ENCODE measurements at places on chromosomes 13 and 19.

DNA sequence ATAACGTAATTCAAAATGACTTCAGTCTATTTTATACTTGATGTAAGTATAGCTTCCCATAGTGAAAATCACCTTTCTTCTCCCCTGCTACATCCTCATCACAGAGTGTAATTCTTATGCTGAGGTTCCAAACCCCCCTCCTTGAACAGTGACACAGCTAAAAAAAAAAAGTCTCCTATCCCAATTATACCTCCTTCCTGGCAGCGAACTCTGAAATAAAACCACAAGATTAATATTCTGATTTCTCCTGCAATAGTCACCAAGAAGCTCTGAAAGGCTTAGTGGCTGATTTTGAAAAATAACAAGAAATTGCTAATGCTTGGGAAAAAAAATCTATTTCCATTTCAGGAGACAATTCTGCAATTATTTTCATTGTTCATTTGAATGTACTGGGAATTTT lies 36.3 kb downstream of the EFNB2 start:
- DNase-seq = no peak

DNA sequence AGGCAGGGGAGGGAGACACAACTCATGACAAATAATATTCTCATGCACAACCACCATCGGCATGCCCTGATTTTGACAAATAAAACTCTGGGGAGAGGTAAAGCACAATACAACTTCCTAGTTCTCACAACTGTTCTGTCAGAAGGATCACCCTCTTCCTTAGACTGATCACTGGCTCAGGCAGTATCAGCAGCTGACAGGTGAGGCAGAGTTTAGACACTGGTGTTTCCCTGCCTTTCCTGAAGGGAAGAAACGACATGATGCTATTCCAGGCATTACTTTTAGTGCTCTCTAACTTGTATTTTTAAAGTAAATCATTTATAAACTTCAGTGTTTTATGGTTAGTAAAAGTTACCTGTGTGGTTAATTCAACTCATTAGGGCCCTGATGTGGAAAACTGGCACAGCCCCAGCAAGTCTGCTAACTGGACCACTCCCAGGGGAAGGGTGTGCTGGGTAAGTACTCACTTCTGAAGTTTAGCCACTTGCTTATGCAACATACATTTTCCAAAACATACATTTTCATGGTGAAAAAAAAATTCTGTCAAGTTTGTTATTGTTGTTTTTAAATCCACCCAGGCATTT lies 82.8 kb downstream of the CRYL1 start:
- no peak for DNase-seq

DNA sequence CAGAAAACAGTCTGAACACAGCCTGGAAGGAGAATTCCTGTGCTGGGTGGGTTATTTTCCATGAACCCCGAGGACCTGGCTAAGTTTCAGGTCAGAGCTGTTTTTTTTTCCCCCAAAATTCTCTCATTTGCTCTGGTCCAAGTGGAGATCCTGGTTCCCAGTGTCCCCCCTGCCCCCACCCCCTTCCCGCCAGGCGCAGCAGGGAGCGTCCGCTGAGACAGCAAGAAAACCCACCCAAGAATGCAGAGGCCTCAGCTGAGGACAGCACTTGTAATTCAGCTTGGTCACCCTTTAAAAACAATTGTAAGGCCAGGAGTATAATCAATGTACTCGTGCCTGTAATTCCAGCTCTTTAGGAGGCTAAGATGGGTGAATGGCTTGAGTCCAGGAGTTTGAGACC lies 11.4 kb upstream of the TSPAN16 start:
- no peak for DNase-seq

GRCh38 chr13:77779552-77780272 lies 82.2 kb downstream of the SLAIN1 start:
- no peak for DNase-seq

- DNase-seq = no peak
Observed at GRCh38 chr13:77810430-77810829, 108.2 kb downstream of the EDNRB start.

GRCh38 chr13:51308781-51309180 lies 30.7 kb upstream of the SERPINE3 start:
- no peak for DNase-seq

- DNase-seq = no peak
Observed at GRCh38 chr13:94318418-94318817, 161.1 kb downstream of the DCT start.

DNA sequence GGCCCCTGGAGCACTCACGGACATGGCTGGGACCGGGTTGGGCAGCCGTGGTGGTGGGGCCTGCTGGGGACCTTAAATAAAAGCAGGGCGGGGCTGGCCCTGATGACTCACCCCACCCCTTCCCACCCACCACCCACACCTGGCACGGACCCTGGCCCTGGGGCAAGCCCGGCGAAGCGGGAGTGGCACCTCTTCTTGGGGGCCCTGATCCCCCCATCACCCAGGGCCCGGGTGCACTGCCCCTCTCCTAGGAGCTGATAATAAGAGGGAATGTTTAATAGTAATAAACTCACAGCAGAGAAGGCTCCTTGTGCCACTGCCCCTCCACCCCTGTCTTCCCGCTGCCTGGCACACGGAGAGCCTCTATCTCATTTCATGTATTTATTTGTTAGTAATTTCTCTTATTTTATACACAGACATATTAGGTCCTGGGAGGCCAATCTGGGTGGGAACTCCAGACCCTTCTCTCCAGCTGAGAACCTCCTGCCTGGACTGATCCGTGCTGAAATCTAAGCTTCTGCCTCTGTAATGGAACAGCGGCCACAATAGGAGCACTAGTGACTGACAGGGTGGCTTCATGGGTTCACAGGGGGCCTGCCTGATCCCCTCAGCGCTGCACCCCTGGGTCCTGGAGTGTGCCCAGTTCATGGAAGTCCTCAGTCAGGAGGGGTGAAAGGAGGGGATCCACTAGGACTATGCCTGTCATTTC lies at the start of gene LGALS7:
Gene LGALS7 (minus strand): TSS at position 49 of the 709 bp plus-strand sequence. CDS start 25 bp downstream, at position 24.
- no peak for DNase-seq

- DNase-seq = no peak
Observed at GRCh38 chr19:35396240-35396885, 25.5 kb downstream of the GPR42 start.

GRCh38 chr13:71320452-71320851 lies 546.6 kb downstream of the DACH1 start:
- no peak for DNase-seq

DNA sequence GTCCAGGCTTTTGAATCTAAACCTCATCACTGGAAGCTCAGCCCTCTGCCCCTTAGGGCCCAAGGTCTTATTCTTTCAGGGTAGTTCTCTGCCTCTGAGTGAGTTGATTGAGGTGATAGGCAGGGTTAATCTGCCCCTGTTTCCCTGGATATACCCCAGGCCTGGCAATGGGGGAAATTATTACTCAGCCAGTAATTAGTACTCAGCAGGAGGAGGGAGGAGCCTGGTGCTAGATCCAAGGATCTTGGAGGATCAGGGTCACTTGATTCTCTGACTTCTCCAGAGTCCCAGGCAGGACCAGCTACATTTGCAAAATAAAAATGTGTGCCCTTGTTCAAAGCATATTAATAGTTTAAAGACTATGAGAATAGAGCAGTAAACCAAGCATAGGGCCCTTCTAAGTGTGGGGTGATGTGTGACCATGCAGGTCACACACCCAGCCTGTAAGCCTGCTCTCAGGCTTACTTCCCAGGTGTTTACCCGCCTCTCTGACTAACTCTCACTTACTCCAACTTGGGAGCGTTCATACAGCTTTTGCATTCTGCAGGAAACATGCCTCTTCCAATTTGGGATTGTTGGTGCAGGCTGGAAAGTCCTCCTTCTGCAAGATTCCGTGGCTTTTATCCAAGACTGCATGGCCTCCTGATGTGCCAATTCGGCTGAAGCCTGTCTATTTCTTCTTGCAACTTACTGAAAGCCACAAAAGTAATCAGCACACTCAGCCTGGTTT lies 7.9 kb upstream of the STK24 start:
- no peak for DNase-seq

DNA sequence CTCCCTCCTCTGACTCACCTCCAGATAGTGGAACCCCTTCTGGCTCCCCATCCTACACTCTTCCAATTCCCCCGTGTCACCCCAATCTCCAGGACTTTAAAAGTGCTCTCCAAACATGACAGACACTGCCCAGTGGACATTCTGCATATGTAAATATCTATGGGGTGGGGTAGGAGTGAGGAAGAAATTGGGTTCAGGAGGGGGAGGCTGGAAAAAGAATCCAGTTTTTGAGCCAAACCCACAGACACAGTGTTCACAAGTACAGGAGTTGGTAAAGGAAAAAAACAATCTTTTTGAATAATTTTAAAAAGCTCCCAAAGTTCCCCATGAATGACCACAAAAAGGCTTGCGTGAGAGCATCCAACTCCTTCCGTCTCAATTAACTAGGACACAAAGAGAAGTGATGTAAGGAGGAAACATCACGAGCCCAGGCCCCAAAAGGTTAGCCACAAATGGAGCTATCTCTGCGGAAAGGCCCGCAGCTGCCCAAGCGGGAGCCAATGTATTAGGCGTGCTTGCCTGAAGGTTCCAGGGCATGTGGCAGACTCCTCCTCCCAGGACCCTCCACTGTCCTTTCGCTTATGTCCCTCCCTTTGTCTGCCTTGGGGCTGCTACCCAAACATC lies 18.0 kb downstream of the ZC3H4 start:
- DNase-seq = peak; percentile 29

GRCh38 chr19:46728693-46729339 lies 11.9 kb upstream of the PRKD2 start:
- DNase-seq = peak; percentile 83

DNA sequence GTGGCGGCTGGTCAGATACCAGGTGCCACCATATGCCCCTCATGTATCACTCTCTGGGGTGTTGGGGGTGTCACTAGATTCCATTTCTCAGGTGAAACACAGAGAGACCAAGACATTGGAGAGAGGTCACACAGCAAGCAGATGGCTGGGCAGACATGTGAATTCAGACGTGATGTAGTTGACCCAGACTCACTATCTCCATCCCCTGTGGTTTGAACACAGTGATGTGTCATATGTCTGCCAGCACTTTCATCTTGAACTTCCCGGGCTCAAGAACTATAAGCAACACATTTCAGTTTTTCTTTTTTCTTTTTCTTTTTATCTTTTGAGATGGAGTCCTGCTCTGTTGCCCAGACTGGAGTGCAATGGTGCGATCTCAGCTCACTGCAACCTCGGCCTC lies 16.1 kb upstream of the UPF1 start:
- DNase-seq = no peak

GRCh38 chr13:83546476-83546875 lies 335.8 kb downstream of the SLITRK1 start:
- no peak for DNase-seq

DNA sequence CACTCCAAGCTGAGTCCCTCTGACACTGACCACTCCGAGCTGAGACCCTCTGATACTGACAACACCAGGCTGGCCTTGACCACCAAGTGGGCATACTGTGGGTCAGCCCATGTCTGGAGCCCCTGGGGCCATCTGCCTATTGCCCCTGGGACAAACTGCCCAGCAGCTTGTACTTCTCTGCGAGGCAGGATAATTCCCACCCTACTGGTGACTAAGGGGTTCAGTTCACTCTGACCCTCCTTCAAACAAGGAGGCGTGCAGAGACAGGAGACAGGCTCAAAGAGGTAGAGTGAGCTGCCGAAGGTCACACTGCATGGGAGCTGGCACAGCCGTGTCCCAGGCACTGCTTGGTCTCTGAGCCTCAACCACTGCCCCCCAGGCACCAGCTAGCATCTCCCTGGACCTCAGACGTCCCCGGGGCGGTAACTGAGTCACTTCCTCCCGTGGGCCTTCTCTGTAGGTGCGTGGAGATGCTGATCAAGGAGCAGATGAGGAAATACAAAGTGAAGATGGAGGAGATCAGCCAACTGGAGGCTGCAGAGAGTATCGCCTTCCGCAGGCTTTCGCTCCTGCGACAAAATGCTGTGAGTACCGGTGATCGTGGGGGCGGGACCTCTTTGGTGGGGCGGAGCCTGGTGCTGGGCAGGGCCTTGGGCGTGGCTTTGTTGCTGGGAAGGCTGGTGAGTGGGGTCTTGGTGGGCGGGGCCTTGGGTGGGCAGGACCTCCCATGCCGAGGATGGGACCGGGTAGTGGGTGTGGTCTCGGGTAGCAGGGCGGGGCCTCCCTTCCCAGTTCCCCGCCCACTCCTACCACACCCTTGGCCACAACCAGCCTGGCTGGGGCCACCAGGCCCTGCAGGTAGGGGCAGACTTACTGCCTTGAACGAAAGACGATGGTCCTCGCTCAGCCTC lies 5.8 kb upstream of the USE1 start:
- DNase-seq = peak; percentile 81

GRCh38 chr19:4414800-4415321 lies 12.4 kb downstream of the CHAF1A start:
- DNase-seq = no peak

- DNase-seq = no peak
Observed at GRCh38 chr13:106099765-106100164, 435.7 kb downstream of the EFNB2 start.

DNA sequence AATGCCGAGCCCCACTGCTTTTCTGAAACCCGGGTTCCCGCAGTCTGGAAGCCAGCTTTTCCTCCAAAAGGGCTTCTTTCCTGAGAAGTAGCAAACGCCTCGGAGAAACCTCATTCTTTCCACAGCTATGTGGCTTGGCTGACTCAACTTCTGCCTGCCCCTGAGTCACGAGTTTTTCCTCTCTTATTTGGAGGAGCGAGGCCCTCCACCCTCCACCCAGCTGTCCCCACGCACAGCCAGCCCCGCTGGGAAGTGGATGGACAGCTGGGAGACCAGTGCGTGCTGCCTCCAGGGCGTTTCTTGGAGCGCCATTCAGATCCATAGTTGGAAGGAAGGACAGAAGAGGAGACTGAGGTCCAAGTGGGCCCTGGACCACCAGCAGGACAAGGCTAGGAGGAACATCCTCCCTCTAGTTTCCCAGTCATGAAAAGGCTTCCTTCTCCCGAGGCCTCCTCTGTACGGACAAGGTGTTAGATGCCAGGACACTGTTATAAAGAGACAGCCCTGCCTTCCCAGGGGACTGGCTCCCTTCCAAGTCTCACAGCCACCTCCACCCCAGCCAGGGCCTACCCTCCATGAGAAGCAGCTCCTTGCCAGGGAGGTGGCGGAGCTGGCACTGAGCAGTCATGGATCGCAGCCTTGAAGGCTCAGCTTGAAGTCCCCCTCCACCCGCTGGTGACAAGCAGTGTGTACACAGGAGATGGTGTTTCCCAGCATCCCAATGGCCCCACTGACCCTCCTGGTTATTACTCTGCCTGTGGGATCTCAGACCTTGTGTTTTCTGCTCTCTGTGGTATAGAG lies 2.5 kb upstream of the PLEKHF1 start:
- DNase-seq = peak; percentile 65

- DNase-seq = no peak
Observed at GRCh38 chr19:18802354-18802753, 11.2 kb upstream of the COMP start.
